Liver (tissue), 10 donors: ENCODE measurements at places on chromosomes 2 and 18.

- no peak for DNase-seq
These were observed 56.6 kb upstream of the SLC1A4 start for GRCh38 chr2:64932371-64933216.

DNA sequence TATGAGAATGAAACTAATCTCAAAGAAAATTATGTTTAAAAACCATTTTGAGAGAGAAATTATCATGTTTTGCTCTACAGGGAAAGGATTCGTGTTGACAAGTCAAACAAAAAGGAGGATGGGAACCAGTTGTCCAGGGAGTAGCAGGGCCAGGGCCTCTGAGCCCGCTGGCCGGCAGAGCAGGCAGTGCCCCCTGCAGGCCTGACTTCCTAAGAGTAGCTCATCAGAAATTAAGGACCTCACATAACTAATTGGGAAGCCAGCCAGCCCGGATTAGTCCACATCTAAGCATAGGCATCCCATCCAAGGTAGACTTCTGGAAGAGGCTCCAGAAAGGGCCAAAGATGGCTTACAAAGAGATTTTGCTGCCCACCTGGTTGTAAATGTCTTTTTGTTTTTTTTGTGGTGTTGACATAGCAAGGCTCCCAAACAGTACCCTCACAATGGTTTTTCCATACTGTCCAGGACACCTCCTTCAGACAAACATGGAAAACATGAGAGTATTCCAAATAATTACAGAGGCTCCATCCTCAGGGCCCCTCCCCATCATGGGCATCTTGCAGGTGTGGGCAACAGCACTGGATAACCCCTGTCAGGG lies 241.2 kb upstream of the TANK start:
- peak; percentile 51 for DNase-seq

DNA sequence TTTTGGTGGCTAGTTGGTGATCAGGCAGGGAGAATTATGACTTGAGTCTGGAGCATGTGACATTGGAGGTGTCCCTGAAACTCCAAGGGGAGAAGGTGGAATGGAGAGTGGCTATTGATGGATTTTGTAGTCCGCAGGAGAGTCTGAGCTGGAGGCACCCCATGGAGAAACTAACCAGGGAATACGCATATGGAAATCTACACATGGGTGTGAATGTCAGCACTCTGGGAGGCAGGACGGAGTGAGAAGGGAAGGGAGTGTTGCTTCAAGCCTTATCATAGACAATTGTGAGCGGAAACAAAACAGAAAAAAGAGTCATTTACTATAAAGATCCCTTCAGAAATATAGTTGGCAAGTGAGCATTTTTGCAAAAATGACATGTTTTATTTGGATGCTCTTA lies 667 bp upstream of the SCYGR4 start:
- no peak for DNase-seq

GRCh38 chr18:75204269-75204731 lies 4.6 kb downstream of the PTGR3 start:
- DNase-seq: no peak

- DNase-seq: no peak
These were observed 110.7 kb downstream of the PMAIP1 start for GRCh38 chr18:60010513-60010912.

GRCh38 chr2:208711598-208711997 lies 305.0 kb downstream of the PTH2R start:
- DNase-seq: no peak

- DNase-seq: peak; percentile 36
These were observed 250.6 kb downstream of the CYP26B1 start for GRCh38 chr2:71897137-71897480.

DNA sequence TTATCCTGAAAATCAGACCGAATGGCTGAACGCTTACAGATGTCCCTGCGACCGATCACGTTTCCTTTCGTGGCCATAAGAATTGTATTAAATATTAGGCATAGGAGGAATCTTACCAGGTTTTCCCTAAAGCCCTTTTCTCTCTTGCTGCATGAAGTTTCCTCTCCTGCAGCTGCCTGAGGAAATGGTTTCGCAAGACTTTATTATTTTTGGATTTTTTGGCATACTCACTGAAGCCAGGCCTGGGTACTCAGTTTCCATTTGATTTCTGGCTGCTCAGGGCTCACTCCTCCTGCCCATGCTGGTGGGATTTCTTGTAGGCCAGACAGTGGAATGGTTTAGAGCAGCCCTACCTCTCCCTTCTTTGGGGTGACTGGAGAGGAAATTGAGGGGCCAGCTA lies 114.0 kb downstream of the KLHL29 start:
- no peak for DNase-seq

GRCh38 chr2:181715033-181715630 lies 34.8 kb upstream of the NEUROD1 start:
- peak; percentile 70 for DNase-seq

DNA sequence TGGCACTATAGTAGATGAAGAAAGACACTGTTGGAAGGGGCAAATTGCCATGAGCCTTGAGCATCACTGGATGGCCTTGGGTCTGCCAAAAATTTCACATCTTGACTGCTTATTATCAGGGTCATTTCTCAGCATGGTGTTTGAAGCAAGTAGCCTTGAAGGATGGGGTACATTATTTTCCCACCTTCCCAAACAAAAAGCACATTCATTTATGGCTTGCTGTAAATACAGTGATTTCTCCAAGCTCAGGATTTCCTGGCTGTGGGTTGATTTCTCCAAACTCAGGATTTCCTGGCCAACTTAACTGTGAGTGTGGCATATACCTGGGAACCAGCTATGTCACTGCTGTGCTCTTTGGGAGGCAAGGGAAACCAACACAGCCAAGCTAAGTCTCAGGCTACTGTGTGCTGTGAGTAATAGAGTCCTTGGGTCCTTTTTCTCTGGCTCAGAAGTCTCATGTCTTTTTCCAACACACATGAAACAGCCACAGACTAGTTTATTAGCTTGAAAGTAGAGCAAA lies 116.6 kb downstream of the SPHKAP start:
- no peak for DNase-seq

DNA sequence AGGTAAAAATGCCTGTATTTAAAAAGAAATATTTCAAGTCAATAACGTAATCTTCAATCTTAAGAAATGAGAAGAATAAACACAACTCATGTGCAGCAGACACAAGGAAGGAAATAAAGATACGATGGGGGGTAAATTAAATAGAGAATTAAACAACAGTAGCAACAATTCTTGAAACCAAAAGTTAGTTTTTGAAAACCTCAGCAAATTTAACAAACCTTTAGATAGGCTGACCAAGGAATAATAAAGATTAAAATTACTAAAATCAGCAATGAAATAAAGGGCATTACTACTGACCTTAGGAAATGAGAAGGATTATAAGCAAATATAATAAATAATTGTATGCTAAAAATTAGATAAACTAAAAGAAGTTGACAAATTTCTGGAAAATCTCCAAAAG lies 178.9 kb downstream of the RTP5 start:
- no peak for DNase-seq

GRCh38 chr18:57780706-57781347 lies 22.3 kb downstream of the ATP8B1 start:
- no peak for DNase-seq

DNA sequence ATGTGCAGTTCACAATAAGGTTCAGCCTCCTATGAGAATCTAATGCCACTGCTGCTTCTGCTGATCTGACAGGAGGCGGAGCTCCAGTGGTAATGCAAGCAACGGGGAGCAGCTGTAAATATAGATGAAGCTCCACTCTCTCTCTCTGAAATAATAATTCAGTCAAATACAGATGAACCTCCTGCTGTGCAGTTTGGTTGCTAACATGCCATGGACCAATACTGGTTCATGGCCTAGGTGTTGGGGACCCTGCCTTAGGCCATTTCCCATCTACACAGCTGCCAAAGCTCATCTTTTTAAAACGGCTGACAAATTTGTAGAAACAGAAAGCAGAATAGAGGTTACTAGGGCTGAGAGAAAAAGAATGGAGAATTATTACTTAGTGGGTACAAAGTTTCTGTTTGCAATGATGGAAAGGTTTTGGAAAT lies 10.7 kb upstream of the HNRNPA3 start:
- DNase-seq: no peak

- DNase-seq: no peak
These were observed 219.5 kb downstream of the HDAC4 start for GRCh38 chr2:239181074-239181902.

- no peak for DNase-seq
These were observed 82.4 kb downstream of the DTNB start for GRCh38 chr2:25590921-25591505.
